ENCODE measurements at places on chromosomes 13 and 19.

DNA sequence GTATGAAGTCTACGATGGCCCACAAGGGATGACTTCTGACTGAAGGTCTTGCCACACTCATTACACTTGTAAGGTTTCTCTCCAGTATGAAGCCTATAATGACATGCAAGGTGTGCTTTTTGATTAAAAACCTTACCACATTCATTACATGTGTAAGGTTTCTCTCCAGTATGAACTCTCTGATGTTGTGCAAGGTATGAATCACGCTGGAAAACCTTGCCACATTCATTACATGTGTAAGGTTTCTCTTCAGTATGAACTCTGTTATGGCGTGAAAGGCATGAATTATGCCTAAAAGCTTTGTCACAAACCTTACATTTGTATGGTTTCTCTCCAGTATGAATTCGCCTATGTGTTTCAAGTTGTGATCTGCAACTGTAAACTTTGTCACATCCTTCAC is 15.0 kb upstream of the ZNF83 start:
- no peaks in the 10 kb centered on the region for H3K4me1 ChIP-seq
- no peak overlapping the region for H3K4me3 ChIP-seq
- H3K36me3 ChIP-seq = peaks cover 57% of the 10 kb centered on the region
- no peaks in the 10 kb centered on the region for H3K27me3 ChIP-seq
- DNase-seq = no peak

DNA sequence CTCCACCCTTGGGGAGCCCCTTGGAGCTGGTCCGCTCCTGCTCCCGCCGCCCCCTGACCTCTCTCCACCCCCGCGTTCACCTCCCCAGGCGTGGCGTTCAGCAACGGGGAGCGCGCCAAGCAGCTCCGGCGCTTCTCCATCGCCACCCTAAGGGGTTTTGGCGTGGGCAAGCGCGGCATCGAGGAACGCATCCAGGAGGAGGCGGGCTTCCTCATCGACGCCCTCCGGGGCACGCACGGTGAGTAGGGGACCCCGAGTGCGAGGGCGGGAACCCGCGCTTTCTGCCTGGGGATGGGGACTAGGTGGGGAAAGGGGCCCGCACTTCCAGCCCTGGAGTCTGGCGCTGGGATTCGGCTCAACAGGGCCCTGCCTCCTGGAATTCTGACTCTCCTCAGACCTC is 1.7 kb downstream of the CYP2A13 start:
- H3K4me3 ChIP-seq = no peak overlapping the region
- no peak for DNase-seq
- H3K4me1 ChIP-seq = no peaks in the 10 kb centered on the region
- H3K27me3 ChIP-seq = peaks cover 40% of the 10 kb centered on the region
- H3K27ac ChIP-seq = no peak overlapping the region

GRCh38 chr19:4521170-4521887 is 3.0 kb upstream of the PLIN4 start:
- H3K27ac ChIP-seq = no peak overlapping the region
- DNase-seq = no peak
- peaks cover 14% of the 10 kb centered on the region for H3K4me1 ChIP-seq
- H3K36me3 ChIP-seq = no peaks in the 10 kb centered on the region

- H3K4me1 ChIP-seq = no peaks in the 10 kb centered on the region
- H3K27me3 ChIP-seq = no peaks in the 10 kb centered on the region
- DNase-seq = no peak
- H3K4me3 ChIP-seq = no peak overlapping the region
Measured at GRCh38 chr13:72284791-72285190, 417.8 kb upstream of the DACH1 start.

All from suprapubic skin (tissue), 4 donors.